NCI-H1417 treated with DMSO at 0.1 percent for 48 hours (cell line): ENCODE measurements at places on chromosomes 3 and 15.

DNA sequence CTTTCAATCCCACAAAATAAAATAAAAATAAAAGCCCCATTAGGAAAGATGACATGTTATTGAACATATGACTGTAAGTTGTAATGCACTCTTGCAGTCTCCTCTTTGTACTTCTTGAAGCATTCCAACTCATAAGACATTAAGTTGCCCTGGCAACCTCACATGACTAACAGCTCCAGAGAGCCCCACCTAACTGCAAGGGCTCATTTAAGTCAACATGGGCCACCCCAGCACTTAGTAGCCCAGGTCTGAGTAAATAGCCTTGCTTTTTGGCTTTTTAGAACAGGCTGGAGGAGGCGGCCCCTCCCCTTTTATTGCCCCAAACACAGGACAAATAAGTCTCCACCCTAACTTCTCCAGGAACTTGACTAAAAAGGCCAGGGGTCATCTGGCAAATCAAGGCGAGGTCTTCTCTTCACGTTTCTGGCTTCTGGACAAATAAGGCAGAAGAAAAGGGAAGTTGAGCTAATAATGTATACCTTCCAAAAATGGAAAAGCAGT, 135.1 kb downstream of the TMCO5A start:
- DNase-seq: no peak

DNA sequence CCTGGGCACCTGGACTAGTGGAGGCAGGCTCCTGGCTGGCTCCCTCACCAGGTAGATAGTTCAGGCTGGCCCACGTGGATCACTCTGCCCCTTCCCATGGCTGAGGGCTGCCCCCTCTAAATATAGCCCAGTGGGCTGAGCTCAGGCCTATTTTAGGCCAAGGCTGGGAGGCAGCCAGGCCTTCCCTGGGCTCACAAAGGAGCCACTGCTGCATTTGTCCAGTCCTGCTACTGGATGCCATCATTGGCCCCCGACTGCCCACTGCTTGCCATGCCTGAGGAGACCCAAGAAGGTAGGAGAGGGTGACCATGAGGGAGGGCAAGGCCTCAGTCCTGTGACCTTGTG, at the start of gene LSMEM2:
TSS of gene LSMEM2 (plus strand) at position 208 of the 345 bp plus-strand sequence. CDS start at position 235, 27 bp downstream.
- no peak for DNase-seq

GRCh38 chr15:81281456-81281735, 42.5 kb downstream of the STARD5 start:
- DNase-seq: no peak

- no peak for DNase-seq
These were observed 73.5 kb downstream of the ATP1B3 start for GRCh38 chr3:141949972-141950371.

- DNase-seq: no peak
These were observed 84.2 kb downstream of the SEMA6D start for GRCh38 chr15:47801522-47801921.

DNA sequence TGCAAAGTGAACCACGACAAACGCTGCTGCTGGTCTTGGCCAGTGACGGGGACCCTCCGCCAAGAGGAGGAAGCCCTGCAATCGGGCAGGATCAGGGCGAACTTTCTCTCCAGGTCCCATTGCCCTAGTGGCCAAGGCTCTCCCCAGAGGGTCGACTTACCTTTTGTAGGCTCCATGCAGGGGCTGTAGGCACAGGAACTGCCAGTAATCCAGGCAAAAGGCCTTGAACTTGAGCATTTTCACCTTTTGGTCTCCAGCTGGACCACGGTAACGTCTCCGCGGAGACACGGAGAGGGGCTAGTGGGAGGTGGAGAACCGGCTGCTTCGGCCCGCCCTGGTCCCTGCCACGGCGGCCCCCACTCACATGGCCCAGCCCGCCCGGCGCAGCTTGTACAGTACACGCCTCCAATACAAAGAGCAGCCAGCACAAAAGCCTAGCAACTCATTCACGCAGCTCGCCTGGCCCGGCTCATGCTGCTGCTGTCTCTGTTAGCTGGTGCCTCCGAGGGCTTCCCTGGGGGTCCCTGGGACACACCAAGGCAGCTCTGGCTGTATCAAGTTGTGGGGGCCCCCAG, 31.0 kb downstream of the IQSEC1 start:
- DNase-seq: no peak

GRCh38 chr15:70254311-70254869, 156.7 kb upstream of the TLE3 start:
- DNase-seq: no peak

DNA sequence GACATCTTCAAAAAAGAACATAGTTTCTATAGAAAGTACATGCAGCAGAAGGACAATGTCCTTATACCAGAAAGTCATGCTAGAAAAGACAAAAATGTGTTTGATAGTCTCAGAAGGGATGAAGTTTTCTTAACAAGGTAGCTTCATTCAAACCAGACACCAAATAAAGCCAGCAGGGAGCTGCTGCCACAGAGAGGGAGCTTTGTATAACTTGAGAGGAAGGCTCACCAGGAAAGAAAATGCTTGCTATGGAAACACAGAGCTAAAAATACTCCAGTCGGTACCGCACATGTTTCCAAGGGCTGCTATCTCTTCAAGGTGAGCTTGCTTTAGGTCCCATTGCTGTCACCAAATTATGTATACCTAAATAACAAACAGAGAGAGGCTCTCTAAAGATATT, 1074.8 kb upstream of the ALCAM start:
- no peak for DNase-seq

DNA sequence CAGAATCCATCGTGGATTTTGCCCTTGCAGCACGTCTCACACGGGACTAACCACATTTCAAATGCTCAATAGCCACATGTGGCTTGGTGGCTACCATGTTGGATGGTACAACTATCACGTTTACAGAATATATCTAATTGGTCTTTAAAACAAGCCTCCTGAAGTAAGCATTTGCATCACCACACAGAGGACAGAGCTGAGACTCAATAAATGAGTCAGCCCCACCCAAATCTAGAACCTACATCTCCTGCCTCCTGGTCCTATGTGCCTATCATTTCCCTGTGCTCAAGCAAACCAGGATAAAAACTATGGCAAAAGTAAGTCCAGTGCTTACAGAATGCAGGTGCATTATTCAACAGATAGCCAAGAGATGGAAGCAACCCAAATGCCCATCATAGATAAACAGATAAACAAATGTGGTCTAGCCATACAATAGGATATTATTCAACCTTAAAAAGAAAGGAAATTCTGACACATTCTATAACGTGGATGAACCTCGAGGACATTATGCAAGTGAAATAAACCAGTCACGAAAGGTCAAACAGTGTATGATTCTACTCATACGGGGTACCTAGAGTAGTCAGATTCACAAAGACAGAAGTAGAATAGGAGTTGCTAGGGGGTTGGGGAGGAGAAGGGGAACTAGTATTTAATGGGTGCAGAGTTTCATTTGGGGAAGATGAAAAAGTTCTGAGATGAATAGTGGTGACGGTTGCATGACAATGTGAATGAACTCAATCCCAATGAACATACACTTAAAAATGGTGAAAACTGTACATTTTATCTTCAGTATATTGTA, 43.9 kb downstream of the SRGAP3 start:
- DNase-seq: no peak

DNA sequence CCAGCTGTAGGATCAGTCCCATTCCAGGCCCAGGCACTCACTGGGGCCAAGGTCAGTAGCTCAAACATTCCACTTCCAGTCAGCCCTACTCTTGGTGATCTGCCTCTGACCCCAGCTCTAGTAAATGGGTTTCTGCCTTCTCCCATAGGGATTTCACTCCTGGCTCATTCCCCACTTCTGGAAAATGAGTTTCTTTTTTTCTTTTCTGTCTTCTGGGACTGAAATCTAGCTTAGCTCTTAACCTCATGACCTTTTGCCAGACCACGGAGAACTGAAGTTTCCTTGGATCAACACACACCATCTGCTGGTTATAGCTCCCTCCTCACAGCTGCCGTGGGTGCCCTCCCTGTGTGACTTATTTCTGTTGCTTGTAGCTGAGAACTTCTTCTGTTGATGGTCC, 21.3 kb downstream of the MME start:
- DNase-seq: no peak

GRCh38 chr3:112476346-112476745, 22.9 kb downstream of the BTLA start:
- DNase-seq: no peak

- DNase-seq: no peak
These were observed 41.6 kb downstream of the TRANK1 start for GRCh38 chr3:36903119-36903882.

GRCh38 chr15:92906563-92907081, 6.5 kb downstream of the CHD2 start:
- no peak for DNase-seq

- DNase-seq: no peak
These were observed 175.1 kb upstream of the PLSCR5 start for GRCh38 chr3:146780251-146780650.

DNA sequence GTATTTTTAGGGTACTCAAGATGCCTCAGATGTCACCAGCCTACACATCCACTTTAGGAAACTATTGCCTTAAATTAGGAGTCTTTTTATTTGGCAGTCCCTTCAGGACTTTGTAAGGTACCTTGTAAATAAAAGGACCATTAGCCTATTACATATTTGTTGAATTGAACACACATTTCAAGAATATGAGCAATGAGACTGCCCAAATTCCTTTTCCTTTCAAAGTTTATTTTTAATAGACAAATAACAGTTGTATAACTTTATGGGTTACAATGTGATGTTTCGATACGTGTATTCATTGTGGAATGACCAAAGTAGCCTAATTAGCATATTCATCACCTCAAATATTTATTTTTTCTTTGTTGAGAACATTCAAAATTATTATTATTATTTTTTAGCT, 176.7 kb upstream of the PDZRN3 start:
- DNase-seq: no peak

GRCh38 chr15:38212729-38213351, 39.8 kb upstream of the SPRED1 start:
- DNase-seq: no peak

DNA sequence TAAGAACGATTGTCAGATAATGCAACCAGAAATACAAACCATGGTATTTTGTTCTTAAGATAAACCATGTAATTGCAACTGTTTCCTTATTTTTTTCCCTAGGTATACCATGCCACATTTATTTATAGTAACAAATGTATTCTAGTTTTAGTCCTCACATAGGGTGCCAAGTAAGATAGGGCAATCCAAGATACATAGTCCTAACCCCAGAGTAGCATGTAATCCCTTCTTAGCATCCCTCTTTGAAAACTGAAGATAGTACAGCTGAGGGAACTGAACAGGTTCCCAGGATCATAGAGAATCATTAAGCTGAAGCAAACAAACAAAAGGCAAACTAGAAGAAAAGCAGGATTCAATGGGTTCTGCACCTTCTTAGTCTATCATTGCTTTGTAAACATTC, 24.8 kb downstream of the TRNT1 start:
- DNase-seq: no peak

DNA sequence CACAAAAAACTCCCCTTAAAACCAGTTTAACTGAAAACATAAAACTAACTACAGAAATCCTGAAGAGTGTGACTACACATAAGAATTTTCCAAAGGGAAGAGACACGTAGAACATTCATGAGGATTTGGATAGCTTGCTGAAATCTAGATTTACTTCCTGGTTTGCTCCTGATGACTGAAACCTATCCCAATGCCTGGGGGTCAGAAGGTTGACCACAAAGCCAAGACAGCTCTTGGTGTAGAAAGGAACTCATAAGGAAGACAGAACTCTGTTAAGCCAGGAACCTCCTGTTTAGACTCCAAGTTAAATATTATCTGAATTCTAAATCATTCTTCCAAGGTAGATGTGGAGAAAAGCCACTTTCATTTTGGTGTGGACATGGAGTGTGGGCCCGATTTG, 92.8 kb downstream of the TFG start:
- DNase-seq: no peak

- DNase-seq: no peak
These were observed 168.0 kb downstream of the FOXB1 start for GRCh38 chr15:60172143-60172542.

DNA sequence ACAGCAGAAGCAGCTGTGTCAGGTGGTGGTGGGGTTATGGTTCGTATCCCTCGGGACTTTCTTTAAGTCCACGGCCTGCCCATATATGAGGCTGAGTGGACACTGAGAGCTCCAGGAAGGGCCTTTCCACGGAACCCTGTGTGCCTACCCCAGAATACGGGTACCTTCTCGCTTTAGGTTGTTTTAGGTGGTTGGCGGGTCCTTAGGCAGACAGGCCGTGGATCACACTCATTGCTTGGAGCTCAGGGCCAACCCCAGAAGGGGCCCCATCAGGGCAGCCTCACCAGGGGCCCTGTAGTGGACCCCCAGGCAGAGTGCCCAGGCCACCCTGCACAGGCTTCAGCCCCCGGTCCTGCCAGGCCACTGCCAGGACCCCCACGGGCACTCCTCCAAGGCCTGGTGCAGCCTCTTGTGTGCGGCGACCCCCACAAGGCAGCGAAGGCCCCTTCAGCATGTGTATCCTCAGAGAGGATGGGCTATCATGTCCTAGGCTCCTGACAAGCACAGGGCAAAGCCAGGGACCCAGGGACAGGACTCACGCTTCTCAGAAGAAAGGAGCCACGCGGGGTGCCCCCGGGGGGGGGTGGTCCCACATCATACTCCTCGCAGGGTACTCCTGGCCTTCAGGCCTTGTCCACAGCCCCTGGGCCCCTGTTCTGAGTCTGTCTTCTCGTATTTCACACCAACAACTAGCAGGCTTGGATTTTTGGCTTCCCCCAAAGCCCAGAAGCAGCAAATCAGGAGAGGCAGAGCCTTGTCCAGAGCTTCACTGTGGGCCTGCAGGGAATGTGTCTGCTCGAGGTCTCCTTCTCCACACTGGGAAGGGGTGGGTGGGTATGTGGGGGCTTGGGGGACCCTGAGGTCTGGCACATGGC, 93.4 kb downstream of the LRRK1 start:
- DNase-seq: no peak

DNA sequence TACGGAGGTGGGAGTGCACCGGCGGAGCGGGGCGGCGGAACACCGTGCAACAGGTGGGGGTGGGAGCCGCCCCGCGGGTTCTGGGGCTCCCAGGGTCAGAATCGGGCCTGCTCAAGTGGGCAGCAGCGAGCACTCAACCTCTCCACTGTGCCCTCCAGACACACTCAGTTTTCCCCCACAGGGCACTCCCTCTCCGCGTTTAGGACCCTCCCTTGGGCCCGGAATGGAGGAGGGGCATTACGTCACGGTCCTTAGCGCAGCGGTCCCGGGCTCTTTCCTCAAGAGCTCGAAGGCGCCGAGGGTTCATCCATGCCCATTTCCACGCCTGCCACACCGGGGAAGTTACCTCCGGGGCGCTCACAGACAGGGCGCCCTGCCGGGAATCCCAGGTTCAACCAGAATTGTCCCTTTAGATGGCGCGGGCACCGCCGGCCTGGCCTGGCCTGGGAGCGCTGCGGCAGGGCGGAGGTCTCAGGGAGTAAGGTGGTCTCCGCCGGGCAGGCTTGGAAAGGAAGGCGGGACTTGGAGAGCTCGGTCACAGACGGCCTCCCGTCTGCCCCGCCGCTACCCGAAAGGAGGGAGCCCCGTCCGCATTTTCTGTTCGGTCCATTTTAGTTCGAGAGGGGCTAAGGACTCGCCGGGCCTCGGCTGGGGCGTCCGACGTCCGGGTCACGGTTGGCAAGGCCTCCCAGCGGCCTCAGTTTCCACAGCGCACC, 5.1 kb downstream of the RNU6-1 start:
- no peak for DNase-seq

DNA sequence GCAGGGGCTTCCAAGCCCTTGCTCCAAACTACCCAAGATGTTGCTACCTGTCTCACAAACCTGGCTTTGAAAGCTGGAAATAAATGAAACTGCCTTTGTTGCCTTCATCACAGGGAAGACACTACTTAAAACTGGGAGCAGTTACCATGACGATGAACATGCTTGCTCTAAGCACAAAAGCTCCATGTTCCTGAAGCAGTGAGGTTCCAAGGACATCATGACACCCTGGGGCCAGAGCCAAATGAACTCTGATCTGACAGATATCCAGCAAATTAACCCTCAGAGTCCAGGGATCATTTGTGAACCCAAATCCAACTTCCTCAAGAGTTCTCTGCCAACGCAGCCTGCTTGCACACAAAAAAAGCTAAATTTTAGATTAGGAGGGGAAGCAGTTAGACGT, 10.7 kb downstream of the TRAIP start:
- DNase-seq: no peak
